ENCODE measurements at places on chromosomes 16 and 17. TPM values are rescaled to one million over a fixed set of nuclear protein-coding genes. Genes with fewer than 3 reads are reported as not detected.

The SEPTIN1 gene
- 0.63 TPM for total RNA-seq

The DYNLRB2 gene
- 95.3 TPM for total RNA-seq

DNA sequence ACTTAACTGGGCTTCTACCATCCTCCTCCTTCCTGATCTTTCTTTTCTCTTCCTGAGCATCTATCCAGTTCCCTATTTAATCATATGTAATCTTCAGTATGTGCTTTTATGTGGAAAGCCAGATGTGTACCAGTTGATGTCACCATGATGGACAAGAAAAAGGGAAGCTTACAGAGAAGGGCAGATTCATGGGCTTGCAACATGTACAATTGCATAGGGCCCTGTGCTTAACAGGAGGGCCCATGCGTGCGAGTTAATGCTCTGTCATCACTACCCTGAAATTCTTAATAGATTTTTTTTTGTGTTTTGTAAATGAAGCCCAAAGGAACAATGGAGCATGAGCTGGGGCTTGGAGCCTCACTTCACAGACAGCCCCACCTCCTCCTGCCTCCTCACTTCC is 124.3 kb downstream of the CDH13 start:
- no peak for DNase-seq

- DNase-seq, result peak; percentile 59
These were observed 263.8 kb downstream of the HS3ST3A1 start for GRCh38 chr17:13337864-13338371.

- no peak for DNase-seq
These were observed 18.2 kb downstream of the SCGB1C2 start for GRCh38 chr17:155576-155975.

Measured in testis (tissue), 5 donors.